ENCODE measurements at places on chromosomes 11 and 22. TPM values are rescaled to one million over a fixed set of nuclear protein-coding genes. Genes with fewer than 3 reads are reported as not detected.

DNA sequence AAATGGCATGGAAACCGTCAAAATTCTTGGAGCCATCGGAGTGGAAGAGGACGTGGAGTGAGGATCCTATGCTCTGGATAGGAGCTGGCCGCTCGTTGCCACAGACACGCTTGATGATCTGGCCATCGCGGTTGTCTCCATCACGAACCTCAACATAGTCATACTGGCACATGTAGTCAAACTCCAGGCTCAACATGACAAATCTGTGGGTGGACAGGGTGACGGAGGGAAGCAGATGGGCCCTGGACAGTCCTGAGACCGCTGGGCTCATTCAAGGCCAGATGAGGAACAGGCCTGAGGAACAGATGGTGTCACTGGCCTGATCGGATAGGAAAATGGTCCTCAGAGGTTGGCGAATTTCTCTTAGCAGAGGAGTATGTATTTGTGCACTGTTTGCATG is 51.3 kb upstream of the SLC1A2 start:
- no peak for DNase-seq

DNA sequence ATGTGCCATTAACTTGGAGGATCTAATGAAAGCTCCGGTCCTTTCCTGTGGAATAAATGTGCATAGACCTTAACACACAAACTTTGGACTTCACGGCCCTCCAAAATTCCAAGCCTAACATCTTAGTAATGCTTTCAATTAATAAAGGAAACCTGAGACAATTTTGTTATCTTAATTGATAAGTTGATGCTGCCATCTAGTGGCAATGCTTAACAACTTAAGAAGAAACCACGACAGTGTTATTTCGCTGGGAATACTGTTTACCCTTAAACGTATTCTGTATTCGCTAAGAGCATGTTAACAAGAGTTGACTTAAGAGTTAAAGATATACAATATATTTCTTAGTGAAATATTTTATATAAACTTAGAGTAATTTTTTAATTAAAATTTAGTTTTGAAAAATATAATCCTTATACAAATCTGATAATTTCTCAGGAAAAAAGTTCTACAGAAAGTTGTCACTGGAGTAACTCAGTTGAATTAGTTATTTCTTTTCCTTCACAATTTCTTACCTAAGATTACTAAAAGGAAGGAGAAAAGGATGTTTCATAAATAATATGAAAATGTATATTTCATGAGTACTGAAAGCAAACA is 35.0 kb upstream of the OR9G4 start:
- DNase-seq: no peak

DNA sequence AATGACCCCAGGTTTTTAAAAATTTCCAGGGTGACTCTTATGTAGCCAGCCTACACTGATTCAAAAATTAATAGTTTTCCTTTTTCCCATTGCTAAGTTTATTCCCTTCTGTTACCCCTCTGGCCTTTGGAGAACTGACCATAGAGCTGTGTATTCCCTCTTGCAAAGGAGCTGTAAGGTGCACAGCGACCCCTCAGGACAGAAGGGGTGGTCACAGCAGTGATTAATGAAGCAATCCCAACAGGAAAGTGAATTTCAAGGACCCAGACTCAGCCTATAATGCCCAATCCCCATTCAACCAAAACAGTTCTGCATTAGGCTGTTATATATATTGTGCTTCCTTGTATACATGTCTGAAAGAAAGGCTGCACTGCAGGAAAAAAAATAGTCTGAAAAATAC is 147.1 kb downstream of the WT1 start:
- DNase-seq: no peak

GRCh38 chr11:132361011-132361550 is 990.7 kb downstream of the NTM start:
- no peak for DNase-seq

DNA sequence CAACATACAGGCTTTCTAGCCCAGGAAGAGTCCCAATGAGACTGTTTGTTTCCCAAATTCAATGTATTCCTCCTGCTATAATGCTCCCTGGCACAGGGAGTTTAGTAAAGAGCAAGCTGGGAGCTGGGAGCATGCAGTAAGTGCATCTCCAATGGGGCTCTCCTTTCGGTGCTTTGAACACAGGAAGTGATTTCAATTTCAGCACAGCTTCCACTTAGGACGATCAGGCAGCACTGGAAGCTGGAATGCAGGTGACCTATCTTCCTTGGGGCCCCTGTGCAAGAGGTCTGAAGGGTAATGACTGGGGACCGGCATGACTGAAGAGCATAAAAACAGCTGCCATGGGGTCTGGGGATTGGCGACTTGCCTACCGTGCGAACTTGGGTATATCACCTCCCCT is 76.0 kb downstream of the LARGE1 start:
- no peak for DNase-seq

- DNase-seq: no peak
These were observed 175.7 kb downstream of the SWAP70 start for GRCh38 chr11:9839550-9839949.

- no peak for DNase-seq
These were observed 3.3 kb upstream of the JAML start for GRCh38 chr11:118227865-118228785.

- DNase-seq: no peak
These were observed 31.8 kb upstream of the APOBEC3A start for GRCh38 chr22:38925571-38926041.

GRCh38 chr11:113090716-113091480 is 129.7 kb downstream of the NCAM1 start:
- DNase-seq: no peak

GRCh38 chr11:62493801-62494200 is 52.8 kb downstream of the AHNAK start:
- DNase-seq: no peak

DNA sequence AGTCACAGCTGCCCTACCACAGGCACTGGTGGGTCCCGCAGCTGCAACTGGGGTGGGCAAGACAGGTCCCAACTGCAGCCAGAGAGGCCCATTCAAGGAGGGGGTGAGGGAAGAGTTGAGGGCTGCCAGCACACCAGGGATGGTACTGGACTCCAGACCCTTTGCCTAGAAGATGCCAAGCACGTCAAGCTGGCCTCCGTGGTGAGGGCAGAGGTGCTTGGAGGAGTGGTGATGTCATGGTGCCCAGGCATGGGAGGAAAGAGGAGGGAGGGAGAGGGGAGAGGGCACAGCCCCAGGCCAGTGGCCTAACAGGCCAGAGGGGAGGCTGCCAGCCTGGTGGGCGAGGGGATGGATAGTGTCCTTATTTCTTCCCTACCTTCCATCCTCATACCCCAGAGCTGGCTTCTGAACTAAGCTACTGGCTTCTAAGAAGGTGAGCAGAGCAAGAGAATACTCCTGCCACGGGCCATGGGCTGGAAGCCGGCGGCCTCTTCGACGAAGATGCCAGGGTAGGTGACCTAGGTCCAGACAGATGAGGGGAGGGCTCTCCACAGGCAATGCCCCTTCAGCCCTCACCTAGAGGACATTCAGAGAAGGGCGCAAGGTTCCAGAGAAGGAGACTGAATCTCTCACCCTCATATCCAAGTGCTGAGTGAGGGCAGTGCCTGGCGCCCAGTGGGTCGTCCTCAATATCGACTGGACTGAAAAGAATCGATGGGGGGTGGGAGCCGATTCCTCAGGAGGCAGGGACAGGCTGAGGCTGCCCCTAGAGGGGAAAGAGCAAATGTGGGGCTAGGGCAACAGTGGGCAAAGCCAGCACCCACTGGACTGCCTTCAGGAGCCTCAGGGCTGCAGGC is 1.8 kb downstream of the SYT7 start:
- DNase-seq: no peak

DNA sequence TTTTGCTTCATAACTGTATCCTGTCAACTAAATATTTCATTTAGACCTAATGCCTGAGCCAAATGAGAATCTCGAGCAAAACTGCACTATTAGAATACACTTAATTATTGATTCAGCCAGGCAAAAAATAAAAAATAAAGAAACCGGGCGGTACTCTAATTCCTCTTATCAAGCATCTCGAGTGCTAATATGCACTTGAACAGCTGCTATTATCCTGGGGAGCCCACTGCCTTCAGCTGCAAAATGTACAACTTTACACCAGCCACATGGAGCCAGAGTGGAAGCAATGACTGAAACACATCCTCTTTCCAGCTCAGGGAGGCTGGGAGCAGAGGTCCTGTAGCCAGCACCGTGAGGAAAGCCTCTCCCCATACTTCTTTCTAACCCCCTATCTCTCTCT is 390.0 kb upstream of the CADM1 start:
- no peak for DNase-seq

DNA sequence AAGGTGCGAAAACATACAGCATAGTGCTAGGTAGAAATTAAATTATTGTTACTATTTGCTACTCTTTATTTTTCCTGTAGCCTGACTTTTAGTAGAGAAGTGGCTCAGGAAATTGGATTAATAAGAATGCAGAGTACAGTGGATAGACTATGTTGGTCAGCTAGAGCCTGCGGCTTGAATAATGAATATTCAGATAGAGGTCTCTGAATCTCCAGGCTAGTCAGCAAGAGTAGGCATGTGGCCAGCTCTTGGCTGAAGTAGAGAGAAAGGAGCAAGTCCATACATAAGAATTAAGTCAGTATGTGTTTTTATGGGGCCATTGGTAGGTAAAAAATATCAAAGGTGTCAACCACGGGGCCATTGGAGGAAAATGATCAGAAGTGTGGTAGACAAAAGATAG is 413.5 kb downstream of the NELL1 start:
- no peak for DNase-seq

GRCh38 chr22:27312966-27313855 is 488.3 kb downstream of the MN1 start:
- DNase-seq: no peak

DNA sequence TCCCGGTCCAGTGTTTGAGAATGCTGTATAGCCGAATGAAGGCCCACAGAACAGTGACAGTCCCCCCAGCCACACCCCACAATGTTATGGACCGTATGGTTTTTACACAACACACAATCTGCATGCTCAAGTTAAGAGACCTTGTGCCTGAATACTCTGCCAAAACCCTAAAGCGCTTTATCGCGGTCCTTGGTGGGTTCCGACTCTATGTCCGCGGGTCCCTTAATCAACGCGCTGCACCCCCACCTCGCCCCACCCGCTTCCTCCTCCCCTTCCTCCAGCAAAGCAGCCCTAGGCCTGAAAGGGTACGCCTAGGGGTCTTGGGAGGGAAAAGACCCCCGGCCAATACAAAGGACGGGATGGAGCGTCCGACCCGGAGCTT is 442 bp downstream of the COPB1 start:
- no peak for DNase-seq

- no peak for DNase-seq
These were observed 32.2 kb upstream of the PLET1 start for GRCh38 chr11:112292785-112293407.

DNA sequence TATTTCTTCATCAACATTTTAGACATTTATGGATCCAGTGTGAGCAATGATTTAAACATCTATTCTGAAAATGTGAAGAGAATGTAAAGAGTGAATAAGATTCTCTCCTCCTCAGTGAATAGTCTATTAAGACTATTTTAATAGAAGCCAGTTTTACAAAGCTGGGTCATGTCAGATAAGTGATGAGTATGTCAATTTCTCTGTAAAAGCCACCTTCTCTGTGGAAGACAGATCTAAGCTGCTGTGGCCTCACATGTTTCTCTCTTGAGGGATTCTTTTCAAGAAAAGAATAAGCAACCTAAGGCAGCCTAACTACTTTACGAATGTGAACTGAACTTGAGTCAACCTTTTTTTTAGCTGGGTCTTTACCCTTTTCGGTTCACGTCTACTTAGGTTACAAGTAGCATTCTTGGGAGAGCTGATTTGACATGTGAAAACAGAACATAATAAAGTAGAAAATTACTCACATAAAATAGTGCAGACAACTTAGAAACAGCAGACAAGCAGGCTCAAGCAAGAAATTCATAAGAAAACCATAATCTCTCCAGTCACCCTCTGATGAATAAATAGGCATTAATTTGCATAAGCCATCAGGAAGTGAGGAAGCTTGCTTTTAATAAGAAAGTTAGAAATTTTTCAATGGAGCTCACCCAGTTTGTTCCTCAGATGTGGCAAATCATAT is 9.9 kb downstream of the CTSC start:
- no peak for DNase-seq

- no peak for DNase-seq
These were observed 17.4 kb upstream of the LRRC55 start for GRCh38 chr11:57164317-57164716.

GRCh38 chr11:112477581-112478317 is 217.1 kb upstream of the PLET1 start:
- no peak for DNase-seq

DNA sequence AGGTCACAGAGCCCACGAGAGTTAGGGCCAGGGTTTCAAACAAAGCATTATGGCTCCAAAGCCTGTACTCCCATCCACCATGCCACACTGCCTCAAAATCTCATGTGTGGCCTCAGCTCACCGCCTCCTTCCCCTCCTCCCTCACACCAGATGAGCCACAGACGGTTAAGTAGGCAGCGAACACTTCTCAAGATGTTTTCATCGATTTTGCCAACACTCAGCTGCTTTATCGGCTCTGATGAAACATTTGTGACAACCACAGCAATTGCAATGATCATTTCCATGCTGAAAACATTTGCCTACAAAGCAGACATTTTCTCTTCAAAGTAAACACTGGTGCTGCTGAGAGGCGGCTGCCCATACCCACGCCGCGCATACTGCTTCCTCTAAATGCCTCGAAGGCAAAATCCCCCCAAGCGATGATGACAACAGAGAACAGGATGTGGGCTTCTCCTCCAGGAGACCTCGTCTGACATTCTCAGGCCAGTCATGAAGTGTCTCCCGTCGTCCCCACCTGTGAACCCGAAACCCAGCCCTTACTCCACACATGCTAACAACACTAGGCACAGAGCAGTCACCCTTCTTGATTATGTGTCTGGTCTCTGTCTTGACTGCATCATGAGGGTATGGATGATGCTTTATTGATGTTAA is 599.2 kb downstream of the SOX6 start:
- DNase-seq: no peak

DNA sequence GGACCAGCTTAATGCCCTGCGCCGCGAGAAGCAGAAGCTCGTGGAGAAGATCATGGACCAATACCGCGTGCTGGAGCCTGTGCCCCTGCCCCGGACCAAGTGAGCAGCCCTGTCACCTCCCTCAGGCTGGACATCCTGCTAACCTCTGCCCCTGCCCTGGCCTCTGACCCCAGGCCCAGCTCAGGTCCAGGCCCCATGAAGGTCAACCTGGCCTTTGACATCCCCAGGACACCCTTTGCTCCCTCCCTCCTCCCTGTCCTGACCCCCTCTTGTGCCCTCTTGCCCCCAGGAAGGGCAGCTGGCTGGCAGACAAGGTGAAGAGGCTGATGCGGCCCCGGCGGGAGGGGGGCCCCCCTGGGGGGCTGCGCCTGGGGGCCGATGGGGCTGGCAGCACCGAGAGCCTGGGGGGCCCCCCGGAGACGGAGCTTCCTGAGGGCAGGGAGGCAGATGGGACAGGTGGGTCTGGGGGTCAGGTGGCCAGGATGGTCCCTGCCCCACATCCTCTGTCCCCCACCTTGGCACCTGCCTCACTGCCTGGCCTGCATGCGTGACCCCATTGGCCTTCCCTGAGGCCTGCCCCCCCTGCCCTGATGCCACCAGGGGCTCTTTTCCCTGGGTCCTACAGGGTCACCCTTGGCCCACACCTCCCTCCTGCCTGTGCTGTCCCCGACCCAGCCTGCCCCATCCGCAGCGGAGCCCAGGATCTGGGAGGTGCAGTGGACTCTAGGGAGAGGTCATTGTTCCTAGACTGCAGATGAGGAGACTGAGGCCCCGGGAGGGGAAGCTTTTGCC is 5.1 kb upstream of the RPS6KA4 start:
- DNase-seq: no peak

CSNK2A3 gene
- total RNA-seq: 2.1 TPM

APOL4 gene
- total RNA-seq: 9.8 TPM

PTPN5 gene
- 3.2 TPM for total RNA-seq

DNAJB7 gene
- not detected for total RNA-seq

OR2D2 gene
- total RNA-seq: not detected

TUB gene
- 12.9 TPM for total RNA-seq

IGLL5 gene
- total RNA-seq: 0.62 TPM
